ENCODE measurements at places on chromosomes 4 and X. TPM values are rescaled to one million over a fixed set of nuclear protein-coding genes. Genes with fewer than 3 reads are reported as not detected.
A peak's percentile ranks its signal among the peaks of the same experiment; 100 is the strongest.

DNA sequence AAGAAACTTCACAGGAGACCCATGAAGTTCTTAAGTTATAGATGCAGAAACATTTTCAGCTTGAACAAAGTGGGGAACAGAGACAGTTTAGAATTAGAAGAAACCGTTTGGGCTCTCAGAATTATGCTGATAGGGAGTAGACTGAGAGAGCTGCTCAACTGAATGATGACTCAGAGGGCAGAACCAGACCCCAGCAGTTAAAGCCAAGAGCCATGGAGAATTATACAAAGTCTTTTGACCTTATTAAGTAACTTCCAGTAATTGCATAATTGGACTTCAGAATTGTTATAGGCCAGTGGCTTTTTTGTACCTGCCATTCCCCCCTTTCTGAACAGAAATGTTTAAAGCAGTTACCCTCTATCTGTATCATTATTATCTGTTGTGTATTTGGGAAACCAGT is 642.1 kb downstream of the CCSER1 start:
- no peaks in the 10 kb centered on the region for H3K27me3 ChIP-seq
- no peak for DNase-seq
- no peaks in the 10 kb centered on the region for H3K4me1 ChIP-seq
- H3K4me3 ChIP-seq, result no peak overlapping the region
- H3K27ac ChIP-seq, result no peak overlapping the region
- H3K36me3 ChIP-seq, result no peaks in the 10 kb centered on the region

DNA sequence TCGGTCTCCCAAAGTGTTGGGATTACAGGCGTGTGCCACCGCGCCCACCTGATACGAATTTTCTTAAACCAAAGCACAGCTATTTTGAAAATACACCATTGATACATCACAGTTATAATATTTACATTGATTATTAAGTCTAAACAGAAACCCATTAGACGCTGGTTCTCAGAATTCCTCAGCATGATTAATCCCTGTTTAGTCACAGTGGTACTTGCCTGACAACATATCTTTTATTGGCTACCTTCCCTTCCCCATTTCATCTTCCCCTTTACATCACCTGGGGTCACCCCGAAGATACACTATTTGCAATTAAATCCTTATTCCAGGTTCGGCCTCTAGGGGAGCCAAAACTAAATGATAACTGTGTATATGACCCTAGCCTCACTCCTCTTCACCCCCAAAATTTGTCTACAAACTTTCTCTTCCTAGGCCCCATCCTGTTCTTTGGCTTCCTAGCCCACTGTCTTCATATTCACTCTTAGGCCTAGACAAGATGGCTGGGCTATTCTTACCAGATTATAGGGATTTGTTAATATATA is 36.8 kb upstream of the IL1RAPL1 start:
- no peaks in the 10 kb centered on the region for H3K27me3 ChIP-seq
- no peak overlapping the region for H3K27ac ChIP-seq
- no peak overlapping the region for H3K4me3 ChIP-seq
- no peak for DNase-seq
- H3K4me1 ChIP-seq, result no peaks in the 10 kb centered on the region

The LNX1 gene
- total RNA-seq, result 0.36 TPM

DNA sequence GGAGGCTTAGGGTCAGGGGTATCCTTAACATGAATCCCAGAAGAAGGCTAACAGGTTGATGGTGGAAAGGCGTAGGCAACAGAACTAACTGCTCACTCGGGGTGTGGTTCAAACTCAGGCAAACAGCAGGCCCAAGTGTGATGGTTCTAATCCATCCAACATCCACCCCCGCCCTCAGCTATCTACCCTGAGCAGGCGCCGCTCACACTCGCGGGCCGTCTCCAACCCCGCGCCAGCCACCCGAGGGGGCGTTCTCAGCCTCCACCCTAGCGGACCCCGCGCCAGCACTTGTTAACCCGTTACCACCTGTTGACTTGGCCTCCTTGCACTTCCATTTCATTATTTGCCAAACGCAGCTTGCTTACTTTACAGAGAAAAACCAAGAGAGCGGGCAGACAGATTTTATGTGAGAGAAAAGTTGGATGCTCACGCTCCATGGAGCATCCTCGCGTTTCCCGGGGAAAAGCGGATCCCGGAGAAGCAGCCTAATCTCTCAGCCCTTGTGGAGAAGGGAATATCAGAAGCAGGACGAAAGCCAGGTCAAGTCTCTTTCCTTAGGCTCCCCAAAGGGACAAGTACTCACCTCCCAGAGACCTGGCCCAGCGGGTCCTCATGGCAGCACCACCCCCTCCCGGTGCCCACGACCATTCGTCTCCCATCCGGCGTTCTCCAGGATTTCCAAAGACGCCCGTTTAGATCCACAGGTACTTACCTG is 773 bp downstream of the SNCA start:
- H3K4me3 ChIP-seq, result no peak overlapping the region
- H3K27ac ChIP-seq, result no peak overlapping the region
- H3K36me3 ChIP-seq, result no peaks in the 10 kb centered on the region
- peaks cover 21% of the 10 kb centered on the region for H3K27me3 ChIP-seq
- DNase-seq, result no peak

DNA sequence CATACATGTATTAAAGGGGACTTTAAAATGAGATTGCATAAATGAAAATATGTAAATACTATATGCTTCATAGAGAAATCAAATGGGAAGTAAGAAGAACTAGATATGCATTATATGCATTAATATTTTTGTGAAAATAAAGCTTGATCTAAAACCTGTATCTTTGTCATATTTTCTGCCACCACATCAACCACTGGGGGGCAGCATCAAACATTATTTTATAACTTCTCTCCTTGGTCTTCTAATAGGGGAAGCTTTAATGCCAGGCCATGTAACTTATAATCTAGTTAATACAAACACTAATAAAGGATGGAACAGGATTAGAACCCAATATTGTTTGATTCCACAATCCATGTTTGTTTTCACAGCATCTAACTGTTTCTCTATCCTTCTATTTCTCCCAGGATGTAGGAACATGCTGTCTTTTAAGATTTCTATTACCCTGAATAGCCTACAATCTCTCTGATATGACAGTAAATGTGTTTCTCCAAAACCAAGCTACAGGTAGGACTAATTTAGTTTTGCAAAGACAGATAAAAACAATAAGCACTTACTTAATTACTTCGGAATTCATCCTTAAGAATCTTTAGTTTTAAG is 10.0 kb downstream of the QRFPR start:
- peak; percentile 33 for DNase-seq
- no peaks in the 10 kb centered on the region for H3K36me3 ChIP-seq

DNA sequence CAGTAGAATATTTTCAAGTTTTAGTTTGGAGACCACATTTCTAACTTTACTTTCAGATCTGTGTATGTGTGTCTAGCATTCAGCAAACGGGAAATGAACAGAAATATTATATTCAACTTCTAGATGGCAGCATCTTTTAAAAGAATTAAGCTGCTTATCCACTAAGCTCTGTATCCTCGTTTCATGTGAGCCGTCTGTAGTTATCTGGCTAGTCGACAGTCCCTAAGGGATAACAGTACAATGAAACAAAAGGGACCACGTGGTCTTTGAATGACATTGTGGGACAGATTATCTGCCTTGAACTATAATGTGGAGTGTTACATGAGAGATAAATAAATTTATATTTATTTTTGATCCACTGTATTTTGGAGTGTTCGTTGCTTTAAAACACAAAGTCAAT is 35.8 kb upstream of the PRSS12 start:
- DNase-seq, result no peak
- H3K4me3 ChIP-seq, result no peak overlapping the region
- peaks cover 2% of the 10 kb centered on the region for H3K4me1 ChIP-seq
- no peak overlapping the region for H3K27ac ChIP-seq
- H3K36me3 ChIP-seq, result no peaks in the 10 kb centered on the region

The FAM133A gene
- under 0.01 TPM for total RNA-seq

- no peak overlapping the region for H3K27ac ChIP-seq
- H3K4me1 ChIP-seq, result no peaks in the 10 kb centered on the region
- no peaks in the 10 kb centered on the region for H3K36me3 ChIP-seq
Measured at GRCh38 chrX:15956681-15957080, 102.1 kb upstream of the AP1S2 start.

- no peaks in the 10 kb centered on the region for H3K36me3 ChIP-seq
- H3K4me1 ChIP-seq, result peaks cover 4% of the 10 kb centered on the region
- H3K27ac ChIP-seq, result no peak overlapping the region
- no peak overlapping the region for H3K4me3 ChIP-seq
Measured at GRCh38 chrX:19578956-19579355, 63.6 kb upstream of the MAP3K15 start.

The AFP gene
- total RNA-seq, result 1.3 TPM

The SYTL5 gene
- 0.56 TPM for total RNA-seq

- no peaks in the 10 kb centered on the region for H3K4me1 ChIP-seq
- no peaks in the 10 kb centered on the region for H3K27me3 ChIP-seq
- no peak overlapping the region for H3K4me3 ChIP-seq
Measured at GRCh38 chr4:35399912-35400311, 844.4 kb downstream of the ARAP2 start.

DNA sequence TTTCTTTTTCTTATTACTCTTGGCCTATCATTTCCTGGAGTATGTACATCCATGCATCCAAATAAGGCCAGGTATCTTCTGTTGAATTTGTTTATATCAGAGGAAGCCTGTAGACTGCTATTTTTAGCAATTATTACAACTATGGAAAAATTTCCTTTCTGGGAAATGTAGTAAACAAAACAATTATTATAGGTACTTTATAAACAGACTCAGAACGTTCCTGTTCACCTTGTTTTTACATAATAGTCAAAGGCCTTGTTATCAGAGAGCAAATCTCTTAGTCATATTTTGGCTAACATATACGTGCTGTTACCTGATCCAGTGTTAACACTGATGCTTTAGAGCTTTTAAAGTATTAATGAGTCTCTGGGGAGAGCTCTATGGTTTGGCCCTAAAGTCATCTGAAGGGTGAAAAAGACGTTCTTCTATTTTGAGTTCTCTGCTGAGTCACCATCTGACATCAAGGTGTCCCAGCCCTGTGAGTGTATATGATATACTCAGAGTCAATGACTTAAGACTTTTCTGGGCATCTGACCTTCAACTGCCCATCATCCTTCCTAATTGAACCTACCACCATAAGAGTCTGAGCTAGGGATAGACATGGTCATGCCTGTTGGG is 7.3 kb downstream of the SPARCL1 start:
- no peaks in the 10 kb centered on the region for H3K36me3 ChIP-seq
- DNase-seq, result peak; percentile 37
- no peaks in the 10 kb centered on the region for H3K27me3 ChIP-seq
- H3K27ac ChIP-seq, result no peak overlapping the region

DNA sequence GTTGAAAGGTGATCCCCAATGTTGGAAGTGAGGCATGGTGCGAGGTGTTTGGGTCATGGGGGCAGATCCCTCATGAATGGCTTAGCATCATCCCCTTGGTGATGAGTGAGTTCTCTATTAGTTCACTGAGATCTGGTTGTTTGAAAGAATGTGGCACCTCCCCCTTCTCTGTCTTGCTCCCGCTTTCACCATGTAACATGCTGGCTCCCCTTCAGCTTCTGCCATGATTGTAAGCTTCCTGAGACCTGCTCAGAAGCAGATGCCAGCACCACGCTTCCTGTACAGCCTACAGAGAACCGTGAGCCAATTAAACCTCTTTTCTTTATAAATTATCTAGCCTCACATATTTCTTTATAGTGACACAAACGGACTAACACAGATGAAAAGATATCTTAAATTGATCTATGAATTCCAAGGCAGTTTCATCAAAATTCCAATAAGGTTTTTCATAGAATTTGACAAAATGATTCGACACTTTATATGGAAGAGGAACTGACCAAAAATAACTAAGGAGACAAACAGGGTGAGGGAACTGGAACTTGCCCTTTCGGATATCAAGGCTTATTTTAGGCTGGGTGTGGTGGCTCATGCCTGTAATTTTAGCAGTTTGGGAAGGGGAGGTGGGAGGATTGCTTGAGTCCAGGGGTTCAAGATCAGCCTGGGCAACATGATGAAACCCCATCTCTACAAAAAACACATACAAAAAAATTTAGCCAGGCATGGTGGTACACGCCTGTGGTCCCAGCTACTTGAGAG is 56.9 kb upstream of the OGT start:
- no peaks in the 10 kb centered on the region for H3K4me1 ChIP-seq
- DNase-seq, result no peak
- H3K4me3 ChIP-seq, result no peak overlapping the region
- H3K36me3 ChIP-seq, result no peaks in the 10 kb centered on the region
- no peak overlapping the region for H3K27ac ChIP-seq
- H3K27me3 ChIP-seq, result peaks cover 4% of the 10 kb centered on the region

The ABCG2 gene
- total RNA-seq, result 1.4 TPM
